ENCODE measurements at places on chromosomes 12 and 14.

DNA sequence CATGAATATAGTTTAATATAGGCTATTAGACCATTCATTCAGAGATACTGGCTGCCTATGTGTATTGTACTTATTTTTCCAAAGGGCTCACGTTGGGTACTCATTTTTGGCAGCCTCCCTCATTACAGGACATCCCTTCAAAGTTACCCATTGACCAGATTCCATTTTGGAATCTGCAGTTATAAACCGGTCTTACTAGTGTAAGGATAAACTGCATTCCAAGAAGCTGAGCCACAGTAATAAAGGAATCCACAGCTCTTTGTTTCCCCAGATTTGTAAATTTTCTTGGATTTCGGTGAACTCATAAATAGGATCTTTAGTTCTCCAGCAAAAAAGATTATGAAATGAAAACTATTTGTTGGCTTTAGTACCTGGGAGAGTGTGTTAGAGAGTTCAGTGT, 18.9 kb upstream of the CFL2 start:
- no peak overlapping the region for H3K4me3 ChIP-seq
- no peak for DNase-seq
- H3K27me3 ChIP-seq = no peaks in the 10 kb centered on the region
- no peaks in the 10 kb centered on the region for H3K4me1 ChIP-seq
- H3K27ac ChIP-seq = no peak overlapping the region
- H3K36me3 ChIP-seq = no peaks in the 10 kb centered on the region

- H3K4me3 ChIP-seq = peak overlapping the region; percentile 86
- peaks cover 29% of the 10 kb centered on the region for H3K36me3 ChIP-seq
- H3K4me1 ChIP-seq = peaks cover 27% of the 10 kb centered on the region
- H3K27me3 ChIP-seq = no peaks in the 10 kb centered on the region
- DNase-seq = peak; percentile 57
- peak overlapping the region; percentile 85 for H3K27ac ChIP-seq
Observed at GRCh38 chr12:124862768-124863415, 772 bp downstream of the SCARB1 start.

GRCh38 chr14:31181271-31181670, 26.3 kb downstream of the HECTD1 start:
- no peak overlapping the region for H3K4me3 ChIP-seq
- peaks cover 17% of the 10 kb centered on the region for H3K4me1 ChIP-seq
- H3K36me3 ChIP-seq = peaks cover 69% of the 10 kb centered on the region
- no peak overlapping the region for H3K27ac ChIP-seq
- no peaks in the 10 kb centered on the region for H3K27me3 ChIP-seq

DNA sequence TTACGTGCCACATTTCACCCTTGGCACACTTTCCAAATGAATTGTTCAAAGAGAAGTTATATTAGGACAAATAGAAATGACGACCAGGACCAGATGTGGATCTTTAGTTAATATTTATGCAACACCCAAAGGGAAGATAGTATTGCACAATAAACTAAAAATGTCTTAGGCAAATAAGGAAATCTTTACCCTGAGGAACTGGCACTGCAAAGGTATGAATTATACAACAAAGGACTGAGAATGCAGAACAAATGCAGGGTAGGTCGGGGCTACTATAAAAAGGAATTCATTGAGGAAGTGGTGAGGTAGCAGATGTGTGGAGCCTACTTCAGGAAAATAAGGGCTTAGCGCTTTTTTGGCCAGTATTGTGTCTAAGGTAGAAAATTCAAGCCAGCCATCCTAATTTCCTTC, 3.9 kb upstream of the TMTC2 start:
- H3K27ac ChIP-seq = no peak overlapping the region
- peaks cover 9% of the 10 kb centered on the region for H3K36me3 ChIP-seq
- peaks cover 25% of the 10 kb centered on the region for H3K27me3 ChIP-seq
- DNase-seq = no peak
- no peak overlapping the region for H3K4me3 ChIP-seq
- H3K4me1 ChIP-seq = peaks cover 3% of the 10 kb centered on the region

DNA sequence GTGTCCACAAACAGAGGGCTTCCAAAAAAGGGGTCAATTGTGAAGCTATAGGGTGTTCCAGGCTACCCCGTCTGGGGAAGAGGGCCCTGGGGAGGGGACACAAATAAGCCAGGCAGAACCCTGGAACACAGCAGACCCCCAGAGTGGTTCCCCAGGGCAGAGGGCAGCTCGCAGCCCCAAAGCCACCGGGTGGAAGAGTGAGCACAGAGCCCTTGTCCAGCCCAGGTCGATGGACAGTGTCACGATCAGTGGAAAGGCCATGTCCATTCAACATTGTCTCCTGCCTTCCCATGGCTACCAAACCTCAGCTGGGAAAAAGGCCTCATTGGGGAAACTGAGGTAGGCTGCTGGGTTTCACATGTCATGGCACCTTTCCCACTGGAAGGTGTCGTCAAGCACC, 131.4 kb downstream of the DICER1 start:
- DNase-seq = no peak
- no peak overlapping the region for H3K27ac ChIP-seq
- H3K4me3 ChIP-seq = no peak overlapping the region

GRCh38 chr12:54932038-54932437, 52.5 kb downstream of the TESPA1 start:
- no peak for DNase-seq
- H3K4me1 ChIP-seq = peaks cover 66% of the 10 kb centered on the region
- peak overlapping the region; percentile 24 for H3K27ac ChIP-seq
- H3K36me3 ChIP-seq = peaks cover 54% of the 10 kb centered on the region
- no peaks in the 10 kb centered on the region for H3K27me3 ChIP-seq

- H3K36me3 ChIP-seq = peaks cover 4% of the 10 kb centered on the region
- peaks cover 25% of the 10 kb centered on the region for H3K4me1 ChIP-seq
- DNase-seq = no peak
- peak overlapping the region; percentile 6 for H3K27ac ChIP-seq
- H3K27me3 ChIP-seq = peaks cover 9% of the 10 kb centered on the region
- no peak overlapping the region for H3K4me3 ChIP-seq
Observed at GRCh38 chr14:55814064-55814463, 234.1 kb downstream of the KTN1 start.

DNA sequence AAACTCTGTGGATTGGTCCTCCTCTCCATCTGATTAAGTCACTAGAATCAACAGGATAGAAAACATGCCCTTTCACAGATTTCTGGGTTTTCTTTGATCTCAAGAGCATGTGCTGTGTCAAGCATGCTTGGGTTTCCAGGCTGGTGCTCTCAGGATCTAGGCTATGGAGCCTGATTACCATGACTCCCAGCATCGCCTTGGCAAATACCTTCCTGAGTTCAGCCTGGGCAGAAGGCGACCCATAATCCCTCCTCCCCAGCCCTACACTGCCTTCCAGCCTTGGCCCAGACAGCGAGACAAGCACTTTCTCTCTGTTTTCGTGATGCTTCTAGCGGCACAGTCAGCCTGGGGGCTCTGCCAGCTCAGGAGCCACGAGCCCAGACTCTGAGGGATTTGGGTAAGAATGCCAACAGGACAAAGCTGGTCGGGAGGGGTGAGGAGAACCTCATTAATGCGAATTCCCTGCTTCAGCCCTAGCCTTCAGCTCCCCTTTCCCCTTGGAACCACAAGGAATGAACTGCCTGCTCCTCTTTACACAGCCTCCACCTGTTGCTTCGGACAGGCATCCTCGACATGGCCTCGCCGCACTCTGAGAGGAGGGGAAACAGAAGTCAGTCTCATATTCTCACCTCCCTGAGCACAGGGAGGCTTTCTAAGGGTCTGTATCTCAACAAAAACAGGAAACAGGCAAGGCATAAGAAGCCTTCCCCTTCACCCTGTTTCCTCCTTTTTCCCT, 227.1 kb downstream of the MSRB3 start:
- H3K36me3 ChIP-seq = no peaks in the 10 kb centered on the region
- H3K27me3 ChIP-seq = peaks cover 4% of the 10 kb centered on the region
- DNase-seq = no peak
- H3K4me3 ChIP-seq = no peak overlapping the region

GRCh38 chr12:11839091-11839641, 189.7 kb downstream of the ETV6 start:
- DNase-seq = no peak
- peaks cover 62% of the 10 kb centered on the region for H3K4me1 ChIP-seq
- H3K27me3 ChIP-seq = no peaks in the 10 kb centered on the region
- peaks cover 83% of the 10 kb centered on the region for H3K36me3 ChIP-seq

GRCh38 chr12:84786622-84787021, 126.0 kb downstream of the SLC6A15 start:
- H3K27me3 ChIP-seq = no peaks in the 10 kb centered on the region
- no peak overlapping the region for H3K4me3 ChIP-seq
- no peaks in the 10 kb centered on the region for H3K4me1 ChIP-seq
- DNase-seq = no peak

GRCh38 chr14:31712244-31713127, 151.3 kb downstream of the NUBPL start:
- H3K27ac ChIP-seq = no peak overlapping the region
- H3K4me3 ChIP-seq = no peak overlapping the region

DNA sequence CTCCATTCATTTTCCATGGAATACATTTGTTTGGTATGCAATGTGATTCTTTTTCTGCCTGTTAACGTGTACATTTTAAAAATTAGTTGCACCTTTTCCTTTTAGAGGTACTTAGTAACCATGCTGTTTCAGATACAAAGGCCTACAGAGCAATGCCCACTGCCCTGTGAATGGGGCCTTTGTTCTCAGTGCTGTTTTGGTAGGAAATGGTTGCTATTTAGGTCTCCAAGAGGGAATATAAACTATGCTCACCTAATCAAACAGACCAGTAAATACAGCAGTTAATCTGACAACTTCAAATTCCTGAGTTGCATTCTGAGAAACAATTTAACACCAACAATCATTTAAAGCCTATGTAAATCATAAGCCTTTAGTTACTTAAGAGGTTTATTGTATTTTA, 188.7 kb downstream of the BCAT1 start:
- H3K4me1 ChIP-seq = peaks cover 10% of the 10 kb centered on the region
- H3K4me3 ChIP-seq = no peak overlapping the region
- peaks cover 15% of the 10 kb centered on the region for H3K27me3 ChIP-seq
- no peak overlapping the region for H3K27ac ChIP-seq
- no peak for DNase-seq

DNA sequence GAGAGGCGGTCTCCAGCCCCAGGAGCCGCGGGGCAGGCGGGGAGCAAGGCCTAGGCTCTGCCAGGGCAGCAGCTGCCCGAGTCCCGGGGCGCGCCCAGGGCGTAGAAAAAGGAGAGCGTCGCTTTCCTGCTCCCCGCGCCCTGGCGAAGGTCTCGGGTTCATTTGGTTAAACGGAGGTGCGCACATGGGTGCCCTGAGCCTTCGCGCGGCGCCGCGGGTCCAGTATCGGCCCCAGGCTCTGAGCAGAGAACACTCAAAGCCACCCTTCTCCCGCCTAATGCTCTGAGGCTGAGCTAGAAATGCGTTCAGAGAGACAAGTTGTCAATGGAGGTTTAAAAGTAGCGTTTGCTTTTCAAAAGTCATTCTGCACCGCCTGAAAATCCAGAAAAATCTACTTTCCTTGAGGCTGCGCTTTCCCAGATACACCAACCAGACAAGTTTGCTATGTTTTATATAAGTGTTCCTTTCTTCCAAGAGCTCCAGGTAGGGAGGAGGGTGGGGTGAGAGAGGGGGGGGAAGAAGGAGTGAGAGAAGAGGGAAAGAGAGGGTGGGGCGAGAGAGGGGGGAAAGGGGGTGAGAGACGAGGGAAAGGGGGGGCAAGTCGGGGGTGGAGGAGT, 1.5 kb downstream of the TMEM132C start:
- H3K4me3 ChIP-seq = no peak overlapping the region
- H3K27ac ChIP-seq = no peak overlapping the region
- no peaks in the 10 kb centered on the region for H3K36me3 ChIP-seq
- no peaks in the 10 kb centered on the region for H3K4me1 ChIP-seq

DNA sequence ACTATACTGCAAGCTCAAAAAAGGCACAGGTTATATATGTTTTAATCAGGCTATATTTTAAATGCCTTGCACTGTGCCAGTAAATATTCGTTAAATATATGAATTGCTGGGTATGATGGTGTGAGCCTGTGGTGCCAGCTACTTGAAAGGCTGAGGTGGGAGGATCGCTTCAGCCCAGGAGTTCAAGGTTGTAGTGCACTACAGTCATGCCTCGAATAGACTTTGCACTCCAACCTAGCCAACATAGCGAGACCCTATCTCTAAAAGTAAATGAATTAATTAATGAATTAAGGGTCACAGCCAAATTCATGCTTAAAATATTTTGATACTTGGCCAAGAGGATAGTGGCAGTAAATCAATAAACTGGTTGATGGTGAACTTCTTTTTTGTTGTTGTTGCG, 22.2 kb upstream of the MDM2 start:
- H3K27me3 ChIP-seq = no peaks in the 10 kb centered on the region
- no peaks in the 10 kb centered on the region for H3K4me1 ChIP-seq
- H3K36me3 ChIP-seq = no peaks in the 10 kb centered on the region
- no peak overlapping the region for H3K4me3 ChIP-seq

DNA sequence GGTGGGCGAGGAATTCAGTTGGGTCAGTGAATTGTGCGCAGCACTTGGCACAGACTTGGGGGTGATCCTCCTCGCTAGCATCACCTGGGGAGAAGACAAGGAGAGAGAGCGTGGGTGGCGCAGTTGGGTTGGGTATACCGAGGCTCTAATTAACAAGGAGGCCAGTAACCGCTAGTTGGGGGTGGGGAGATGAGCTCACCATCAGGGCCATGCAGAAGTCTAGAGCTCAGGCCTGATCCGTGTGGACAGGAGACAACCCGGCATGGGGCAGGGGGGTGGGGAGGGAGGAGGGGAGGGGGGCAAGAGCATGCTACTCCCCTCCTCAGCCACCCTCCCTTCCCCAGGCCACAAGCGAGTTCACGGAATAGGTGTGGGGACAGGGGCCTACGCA, 580 bp downstream of the SALL2 start:
- peak overlapping the region; percentile 81 for H3K4me3 ChIP-seq
- H3K27ac ChIP-seq = peak overlapping the region; percentile 72
- no peaks in the 10 kb centered on the region for H3K27me3 ChIP-seq

DNA sequence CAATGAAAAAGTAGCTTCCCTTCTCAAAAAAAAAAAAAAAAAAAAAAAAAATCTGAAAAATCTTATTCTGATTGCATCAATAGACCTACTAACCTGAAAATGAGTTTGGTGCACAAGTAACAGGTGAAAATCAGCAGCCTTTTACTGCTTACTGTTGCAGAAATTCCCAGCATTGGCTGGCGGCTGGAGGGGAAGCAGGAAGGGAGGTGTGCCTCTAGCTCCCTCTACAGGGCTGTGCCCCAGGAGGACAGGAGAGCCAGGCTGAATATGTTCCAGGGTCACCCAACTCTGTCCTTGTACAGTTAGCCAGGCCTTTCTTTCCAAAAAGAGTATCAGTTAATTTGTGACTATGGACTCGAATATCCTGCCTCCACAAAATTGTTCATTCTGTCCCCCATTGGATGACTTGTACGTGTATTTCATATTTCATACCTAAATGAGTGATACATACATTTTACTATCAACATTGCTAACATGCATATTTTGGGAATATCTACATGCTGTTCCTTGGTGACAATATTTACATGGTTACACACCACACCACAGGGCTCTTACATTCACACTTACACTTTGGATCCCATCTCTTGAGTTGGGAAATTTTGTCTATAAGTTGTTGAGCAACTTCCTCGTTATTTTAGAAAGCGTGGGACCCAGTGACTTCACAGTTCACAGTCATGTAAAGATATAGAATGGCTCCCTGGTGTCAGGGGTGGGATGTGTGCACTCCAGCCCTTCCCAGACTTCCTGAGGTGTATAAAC, 124.8 kb downstream of the SAMD4A start:
- H3K27me3 ChIP-seq = peaks cover 33% of the 10 kb centered on the region
- peaks cover 22% of the 10 kb centered on the region for H3K4me1 ChIP-seq
- H3K36me3 ChIP-seq = no peaks in the 10 kb centered on the region
- peak; percentile 63 for DNase-seq
- no peak overlapping the region for H3K4me3 ChIP-seq
- no peak overlapping the region for H3K27ac ChIP-seq

- peaks cover 78% of the 10 kb centered on the region for H3K27me3 ChIP-seq
- H3K4me1 ChIP-seq = peaks cover 27% of the 10 kb centered on the region
Observed at GRCh38 chr14:90060965-90061684, 669 bp upstream of the KCNK13 start.

Measured in activated T-cell treated with anti-CD3 and anti-CD28 coated beads, Interleukin-2, amount 50 U/mL, for 24 hours (primary cell).